Activated CD8-positive, alpha-beta T cell treated with anti-CD3 and anti-CD28 coated beads for 36 hours (primary cell): ENCODE measurements at places on chromosomes 13 and 19. TPM values are rescaled to one million over a fixed set of nuclear protein-coding genes. Genes with fewer than 3 reads are reported as not detected.

The CCNE1 gene
- total RNA-seq = 24.5 TPM

The SYCN gene
- total RNA-seq = not detected

DNA sequence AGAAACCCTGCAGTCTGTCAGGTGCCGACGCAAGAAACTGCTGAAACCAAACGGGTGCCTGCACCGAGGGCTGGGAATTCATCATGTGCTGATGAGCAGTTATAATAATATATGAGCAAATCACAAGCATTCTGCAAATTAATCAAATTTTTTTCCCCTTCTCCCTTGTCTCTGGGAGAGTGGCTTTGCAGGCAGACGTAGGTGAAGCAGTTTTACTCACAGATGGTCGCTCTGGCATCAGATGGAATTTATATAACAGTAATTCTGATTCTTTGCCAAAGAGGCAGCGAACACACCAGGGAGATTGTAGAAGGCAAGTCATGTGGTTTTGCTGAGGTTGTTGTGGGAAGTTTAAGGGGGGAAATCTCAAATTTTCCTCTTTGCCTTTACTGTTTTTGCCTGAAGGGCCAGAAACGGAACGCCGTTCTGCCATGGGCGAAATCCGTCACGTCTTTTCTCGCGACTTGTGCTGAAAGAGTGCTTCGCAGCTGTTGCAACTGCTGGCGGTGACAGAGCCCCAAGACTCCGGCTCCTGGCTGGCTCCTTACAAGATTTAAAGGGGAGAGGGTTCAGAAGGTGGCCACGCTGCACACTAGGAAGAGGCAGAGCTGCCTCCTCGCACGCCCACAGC is 320.1 kb downstream of the ZNF536 start:
- H3K27ac ChIP-seq = no peak overlapping the region
- H3K27me3 ChIP-seq = peaks cover 40% of the 10 kb centered on the region
- no peak for DNase-seq
- H3K4me1 ChIP-seq = no peaks in the 10 kb centered on the region

GRCh38 chr13:90091611-90092010 is 1255.9 kb upstream of the MIR17HG start:
- H3K36me3 ChIP-seq = no peaks in the 10 kb centered on the region
- no peak overlapping the region for H3K27ac ChIP-seq
- H3K27me3 ChIP-seq = no peaks in the 10 kb centered on the region
- no peaks in the 10 kb centered on the region for H3K4me1 ChIP-seq
- H3K4me3 ChIP-seq = no peak overlapping the region
- no peak for DNase-seq
